ENCODE measurements at places on chromosomes 6 and 20.
A peak's percentile ranks its signal among the peaks of the same experiment; 100 is the strongest.

DNA sequence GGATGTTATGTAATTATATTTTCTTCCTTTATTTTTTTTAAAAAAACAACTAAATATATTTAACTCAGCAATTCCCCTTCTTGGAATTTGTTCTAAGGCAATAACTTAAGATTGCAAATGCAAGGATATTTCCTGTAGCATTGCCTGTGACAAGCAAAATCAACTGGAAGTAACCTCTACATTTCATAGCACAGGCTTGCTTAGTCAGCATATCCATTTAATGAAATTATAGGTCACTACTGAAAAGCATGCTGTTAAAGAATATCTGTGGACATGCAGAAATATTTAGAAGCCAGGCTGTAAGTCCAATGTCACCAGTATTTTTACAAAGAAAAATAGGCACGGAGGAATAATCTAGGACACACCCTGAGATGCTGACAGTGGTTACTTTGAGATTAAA lies 8.7 kb upstream of the MEP1A start:
- DNase-seq, result no peak

DNA sequence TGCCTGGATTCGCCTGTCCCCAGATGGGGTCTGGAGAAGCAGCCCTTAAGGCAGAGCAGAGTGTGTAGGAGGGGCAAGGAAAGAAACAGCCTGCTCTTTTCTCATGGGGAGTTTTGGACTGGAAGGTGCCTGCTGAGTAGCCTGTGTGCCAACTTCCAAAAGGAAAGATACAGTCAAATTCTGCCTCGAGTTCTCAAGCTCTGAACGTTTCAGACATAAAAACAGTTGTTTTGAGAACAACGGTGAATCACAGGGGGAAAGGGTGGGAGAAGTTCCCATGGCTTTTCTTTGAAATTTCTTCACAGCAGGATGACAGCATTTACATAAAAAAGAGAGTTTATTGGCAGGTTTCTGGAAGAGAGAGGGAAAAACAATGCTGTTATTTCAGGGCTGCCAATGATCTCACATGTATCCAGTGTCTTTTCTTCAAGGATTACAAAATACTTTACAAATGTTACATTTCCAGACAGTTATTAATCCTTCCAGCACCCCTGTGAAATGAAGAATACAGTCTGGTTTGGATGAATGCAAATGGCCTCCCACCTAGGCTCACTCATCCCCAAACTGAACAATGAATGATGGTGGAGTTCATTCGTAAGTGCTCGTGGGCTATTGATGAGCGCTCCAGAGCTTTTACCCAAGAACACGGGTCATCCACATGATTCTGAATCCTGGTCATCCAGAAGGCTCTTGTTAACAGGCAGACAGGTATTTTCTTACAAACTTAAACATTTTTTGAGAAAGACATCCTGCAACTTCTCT lies 33.8 kb upstream of the ECI2 start:
- no peak for DNase-seq

DNA sequence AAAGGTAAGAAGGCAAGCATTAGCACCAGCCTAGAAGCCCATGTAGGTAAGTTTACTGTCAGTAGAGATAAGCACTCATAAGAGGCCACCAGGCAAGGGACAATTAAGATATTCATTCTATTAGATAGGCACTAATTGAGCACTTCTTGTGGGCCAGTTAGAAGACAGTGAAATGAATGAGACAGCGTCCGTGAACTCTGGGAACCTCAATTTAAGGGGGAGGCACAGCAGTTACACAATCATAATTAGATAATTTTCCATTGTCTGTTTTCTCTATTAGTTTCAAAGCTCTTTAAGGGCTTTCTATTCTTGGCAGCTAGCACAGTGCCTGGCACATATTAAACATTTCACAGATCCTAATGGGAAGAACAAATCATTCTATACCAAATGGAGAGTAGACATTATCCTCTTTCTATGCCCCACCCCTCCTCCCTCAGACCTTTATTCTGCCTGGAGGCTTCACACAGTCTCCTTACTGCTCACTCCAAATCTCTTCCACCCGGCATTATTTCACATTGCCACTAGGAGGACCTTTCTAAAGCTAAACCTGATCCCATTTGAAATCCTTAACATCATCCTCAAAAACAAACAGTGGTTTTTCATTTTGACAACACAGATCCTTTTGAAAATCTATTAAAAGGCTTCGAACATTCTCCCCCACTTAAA lies 529.6 kb downstream of the ADGRB3 start:
- DNase-seq, result no peak

GRCh38 chr20:61279621-61280150 lies 27.6 kb downstream of the CDH4 start:
- no peak for DNase-seq

- no peak for DNase-seq
Observed at GRCh38 chr20:62148908-62149314, 5.3 kb downstream of the SS18L1 start.

GRCh38 chr20:840503-840857 lies 7.0 kb downstream of the FAM110A start:
- DNase-seq, result no peak

GRCh38 chr6:14757418-14757817 lies 488.5 kb upstream of the JARID2 start:
- DNase-seq, result no peak

DNA sequence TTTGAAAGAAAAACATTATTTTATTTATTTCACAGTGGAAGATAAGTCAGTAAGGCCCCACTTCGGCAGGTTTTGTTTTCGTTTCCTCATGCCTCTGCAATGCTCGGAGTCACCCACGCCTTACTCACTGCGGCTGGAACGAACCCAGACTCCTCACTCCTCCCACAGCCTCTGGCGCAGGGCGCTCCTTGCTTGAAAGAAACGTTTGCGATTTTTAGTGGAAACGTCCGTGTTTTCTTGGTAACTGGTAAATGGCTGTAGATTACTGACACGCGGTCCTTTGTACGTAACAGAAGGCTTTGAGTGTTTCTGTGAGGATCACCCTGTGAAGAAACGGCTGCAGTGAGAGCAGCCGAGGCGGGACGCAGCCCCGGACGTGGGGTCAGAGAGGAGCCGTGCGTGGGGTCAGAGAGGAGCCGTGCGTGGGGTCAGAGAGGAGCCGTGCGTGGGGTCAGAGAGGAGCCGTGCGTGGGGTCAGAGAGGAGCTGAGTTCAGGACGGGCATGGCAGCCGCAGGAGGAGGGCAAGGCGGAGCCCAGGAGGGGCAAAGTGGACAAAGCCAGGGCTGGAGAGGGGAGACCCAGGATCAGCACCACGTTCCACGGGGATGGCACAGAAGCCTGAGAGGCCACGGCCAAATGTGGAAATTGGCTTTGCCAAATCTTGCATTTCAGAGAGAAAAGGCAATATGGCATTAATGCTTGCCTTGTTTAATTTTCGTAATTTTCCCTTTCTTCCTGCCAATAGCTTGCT lies 198.6 kb upstream of the THBS2 start:
- DNase-seq, result no peak

- DNase-seq, result no peak
Observed at GRCh38 chr6:50681213-50681824, 32.0 kb upstream of the TFAP2D start.

DNA sequence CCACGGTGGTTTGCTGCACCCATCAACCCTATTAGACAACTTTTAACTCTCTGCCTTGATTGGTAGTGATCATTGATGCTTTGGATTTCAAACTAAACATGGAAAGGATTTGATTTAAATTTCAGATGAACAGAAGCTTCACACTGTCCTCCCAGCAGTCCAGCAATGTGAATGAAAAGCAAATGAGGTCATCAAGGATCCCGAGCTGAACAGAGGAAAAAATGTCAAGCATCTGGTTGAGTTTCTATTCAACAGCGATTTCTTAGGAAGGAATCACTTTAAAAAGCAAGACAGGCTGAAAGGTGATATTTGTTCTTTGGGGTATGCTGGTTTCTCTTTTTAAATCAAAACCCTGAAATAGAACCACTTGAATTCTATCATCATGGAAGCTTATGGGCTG lies 10.6 kb upstream of the SAMD3 start:
- no peak for DNase-seq

DNA sequence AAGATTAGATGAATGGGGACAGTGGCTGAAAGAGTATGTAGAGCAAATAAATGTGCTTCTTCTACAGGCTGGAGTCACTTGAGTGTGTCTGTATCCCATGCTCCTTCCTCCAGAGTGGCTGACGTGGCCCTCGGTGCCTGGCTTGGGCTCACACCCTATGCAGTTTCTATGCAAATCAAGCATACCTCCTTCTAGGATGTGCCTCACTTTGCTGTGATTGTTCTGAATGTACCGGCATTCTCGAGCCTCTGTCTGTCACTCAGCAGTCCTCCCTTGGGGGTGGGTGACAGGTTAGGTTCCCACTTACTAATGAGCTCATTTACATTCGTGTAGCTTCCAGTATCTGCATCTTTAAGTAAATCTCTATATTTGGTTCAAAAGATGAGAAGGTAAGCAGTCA lies 55.1 kb upstream of the HDDC2 start:
- DNase-seq, result no peak

GRCh38 chr6:26156850-26157250 lies 69.6 kb downstream of the HFE start:
- DNase-seq, result peak; percentile 67

DNA sequence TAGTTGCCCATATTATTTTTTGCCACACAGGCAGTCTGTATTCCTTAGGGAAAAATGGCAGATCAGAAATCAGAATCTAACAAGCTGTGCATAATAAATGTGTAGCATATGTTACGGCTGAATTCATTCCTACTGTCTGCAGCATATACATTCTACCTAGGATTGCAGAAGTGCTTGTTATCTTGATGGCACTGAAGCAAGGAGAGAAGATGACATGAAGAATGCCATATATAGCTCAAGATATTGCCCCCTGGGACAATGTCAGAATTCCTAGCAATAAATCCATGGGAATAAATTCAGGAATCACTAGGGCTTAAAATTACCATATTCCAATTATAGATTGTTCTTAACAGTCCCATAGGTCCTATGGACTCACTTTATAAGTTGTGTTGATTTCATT lies 293.0 kb upstream of the CNR1 start:
- no peak for DNase-seq

DNA sequence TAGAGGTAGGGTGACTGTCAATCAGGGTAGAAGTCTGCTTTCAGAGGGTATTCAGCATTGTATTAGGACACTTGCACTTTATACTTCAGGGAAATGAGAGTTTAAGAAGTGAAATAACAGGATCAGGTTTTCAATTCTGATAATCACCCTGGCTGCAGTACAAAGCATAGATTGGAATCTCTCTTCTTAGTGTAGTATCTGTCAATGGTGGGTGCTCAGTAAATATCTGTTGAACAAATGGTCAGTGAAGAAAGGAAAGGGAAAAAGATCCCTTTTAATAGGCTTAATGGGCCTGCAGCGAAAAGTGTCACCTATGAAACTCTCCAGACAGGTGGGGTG lies 18.7 kb downstream of the TUBB2B start:
- no peak for DNase-seq

DNA sequence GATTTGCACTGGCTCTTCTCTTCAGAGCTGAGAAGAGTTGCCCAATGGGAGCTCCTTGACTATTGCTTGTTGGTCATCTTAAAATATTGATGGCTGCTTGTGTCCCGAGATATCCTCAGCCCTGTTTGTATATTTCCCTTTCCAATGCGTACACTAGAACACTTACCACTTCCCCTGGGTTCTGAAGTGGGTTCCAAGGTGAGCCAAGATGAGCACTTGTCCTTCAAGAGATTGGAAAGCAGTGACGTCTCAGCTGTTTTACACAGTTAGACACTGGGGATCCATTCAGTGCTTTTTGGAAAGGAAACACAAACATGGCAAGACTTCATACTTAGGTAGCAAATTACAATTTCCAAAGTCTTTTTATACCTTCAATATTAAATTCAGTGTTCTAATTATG lies 716.4 kb upstream of the CITED2 start:
- no peak for DNase-seq

- no peak for DNase-seq
Observed at GRCh38 chr6:153767127-153767526, 271.9 kb upstream of the OPRM1 start.

- no peak for DNase-seq
Observed at GRCh38 chr20:37209193-37209592, 29.8 kb upstream of the MROH8 start.

- no peak for DNase-seq
Observed at GRCh38 chr20:13852306-13852705, 67.5 kb downstream of the NDUFAF5 start.

DNA sequence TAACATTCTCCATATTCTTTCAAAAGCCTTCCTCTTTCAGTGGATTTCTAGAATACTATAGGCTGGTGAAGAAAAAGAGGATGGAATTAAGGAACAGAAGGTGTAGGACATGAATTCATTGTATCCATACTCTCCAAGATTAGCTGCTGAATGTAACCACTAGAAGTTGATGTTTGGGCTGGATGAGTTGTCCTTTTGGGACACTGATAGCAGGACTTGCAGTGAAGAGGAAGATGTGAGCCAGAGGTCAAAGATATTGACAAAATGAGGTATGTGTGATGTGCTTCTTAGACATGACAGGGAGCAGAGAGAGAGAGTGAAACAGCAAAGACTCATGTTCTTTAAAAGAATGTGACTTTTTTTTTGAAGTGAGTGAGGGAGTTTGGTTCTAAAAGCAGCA lies 134.3 kb upstream of the MAN1A1 start:
- no peak for DNase-seq

- no peak for DNase-seq
Observed at GRCh38 chr6:67811239-67812037, 823.6 kb upstream of the ADGRB3 start.

DNA sequence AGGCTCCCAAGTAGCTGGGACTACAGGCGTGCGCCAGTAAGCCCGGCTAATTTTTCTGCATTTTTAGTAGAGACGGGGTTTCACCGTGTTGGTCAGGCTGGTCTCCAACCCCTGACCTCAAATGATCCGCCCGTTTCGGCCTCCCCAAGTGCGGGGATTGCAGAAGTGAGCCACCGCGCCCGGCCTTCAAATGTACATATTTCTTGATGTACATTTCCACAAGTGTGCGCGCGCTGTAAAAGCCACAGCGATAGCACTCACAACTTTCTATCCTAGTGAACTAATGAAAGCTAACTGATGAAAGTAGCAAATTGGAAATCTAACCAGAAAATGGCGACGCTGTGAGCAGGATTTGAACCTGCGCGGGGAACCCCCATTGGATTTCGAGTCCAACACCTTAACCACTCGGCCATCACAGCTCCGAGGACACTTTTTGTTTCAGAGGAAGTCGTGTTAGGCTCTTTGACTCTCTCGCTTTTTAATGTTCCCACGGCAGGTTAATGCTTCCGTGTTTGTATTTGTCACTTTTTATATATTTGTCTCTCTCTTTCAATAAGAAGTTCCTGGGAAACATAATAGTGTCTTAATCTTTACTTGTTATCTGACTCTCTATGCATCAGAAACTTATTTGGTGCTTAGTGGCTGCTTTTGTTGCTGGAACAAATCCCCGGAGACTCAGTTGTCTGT lies 199.4 kb upstream of the ZNF184 start:
- peak; percentile 27 for DNase-seq

DNA sequence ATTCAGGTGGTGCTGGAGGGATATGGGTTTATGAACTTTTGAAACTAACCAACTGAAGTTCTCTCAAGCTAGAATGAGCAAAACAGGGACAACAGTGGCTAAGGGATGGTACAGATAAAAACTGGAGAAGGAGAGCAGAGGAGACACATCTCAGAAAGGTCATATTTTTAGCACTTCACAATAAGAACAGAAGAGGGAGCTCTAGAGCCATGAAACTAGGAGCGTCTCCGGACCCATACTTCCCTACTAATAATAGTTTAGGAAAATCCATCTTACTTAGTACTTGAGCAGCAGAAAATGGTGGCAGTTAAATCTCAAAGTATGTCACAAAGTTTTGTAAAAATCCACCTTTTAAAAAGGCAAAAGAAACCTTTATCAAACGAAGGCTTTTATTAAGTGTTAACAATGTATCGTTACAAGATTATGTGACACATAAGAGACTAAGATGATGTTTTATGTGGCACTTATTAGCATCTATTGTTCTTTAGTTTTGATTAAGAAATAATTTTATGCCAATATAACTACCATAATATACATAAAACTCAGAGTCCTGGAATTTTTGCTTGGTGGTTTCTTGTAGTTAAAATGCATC lies 278.6 kb downstream of the TBC1D32 start:
- DNase-seq, result no peak
